ENCODE measurements at places on chromosomes 13 and 19. TPM values are rescaled to one million over a fixed set of nuclear protein-coding genes. Genes with fewer than 3 reads are reported as not detected.

The CEACAM20 gene
- total RNA-seq: not detected

- DNase-seq: no peak
Measured at GRCh38 chr19:47209319-47210179, 21.4 kb downstream of the BBC3 start.

- no peak for DNase-seq
Measured at GRCh38 chr13:53499576-53500133, 471.0 kb downstream of the OLFM4 start.

DNA sequence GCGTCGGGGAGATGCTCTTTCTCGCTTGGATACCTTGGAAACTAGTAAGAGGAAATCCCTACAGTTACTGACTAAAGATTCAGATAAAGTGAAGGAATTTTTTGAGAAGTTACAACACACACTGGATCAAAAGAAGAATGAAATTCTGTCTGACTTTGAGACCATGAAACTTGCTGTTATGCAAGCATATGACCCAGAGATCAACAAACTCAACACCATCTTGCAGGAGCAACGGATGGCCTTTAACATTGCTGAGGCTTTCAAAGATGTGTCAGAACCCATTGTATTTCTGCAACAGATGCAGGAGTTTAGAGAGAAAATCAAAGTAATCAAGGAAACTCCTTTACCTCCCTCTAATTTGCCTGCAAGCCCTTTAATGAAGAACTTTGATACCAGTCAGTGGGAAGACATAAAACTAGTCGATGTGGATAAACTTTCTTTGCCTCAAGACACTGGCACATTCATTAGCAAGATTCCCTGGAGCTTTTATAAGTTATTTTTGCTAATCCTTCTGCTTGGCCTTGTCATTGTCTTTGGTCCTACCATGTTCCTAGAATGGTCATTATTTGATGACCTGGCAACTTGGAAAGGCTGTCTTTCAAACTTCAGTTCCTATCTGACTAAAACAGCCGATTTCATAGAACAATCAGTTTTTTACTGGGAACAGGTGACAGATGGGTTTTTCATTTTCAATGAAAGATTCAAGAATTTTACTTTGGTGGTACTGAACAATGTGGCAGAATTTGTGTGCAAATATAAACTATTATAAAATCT is 2.7 kb upstream of the KCNRG start:
- DNase-seq: no peak

The C19orf33 gene
- total RNA-seq: not detected
